ENCODE measurements at places on chromosomes 6 and 20.
A peak's percentile ranks its signal among the peaks of the same experiment; 100 is the strongest.

DNA sequence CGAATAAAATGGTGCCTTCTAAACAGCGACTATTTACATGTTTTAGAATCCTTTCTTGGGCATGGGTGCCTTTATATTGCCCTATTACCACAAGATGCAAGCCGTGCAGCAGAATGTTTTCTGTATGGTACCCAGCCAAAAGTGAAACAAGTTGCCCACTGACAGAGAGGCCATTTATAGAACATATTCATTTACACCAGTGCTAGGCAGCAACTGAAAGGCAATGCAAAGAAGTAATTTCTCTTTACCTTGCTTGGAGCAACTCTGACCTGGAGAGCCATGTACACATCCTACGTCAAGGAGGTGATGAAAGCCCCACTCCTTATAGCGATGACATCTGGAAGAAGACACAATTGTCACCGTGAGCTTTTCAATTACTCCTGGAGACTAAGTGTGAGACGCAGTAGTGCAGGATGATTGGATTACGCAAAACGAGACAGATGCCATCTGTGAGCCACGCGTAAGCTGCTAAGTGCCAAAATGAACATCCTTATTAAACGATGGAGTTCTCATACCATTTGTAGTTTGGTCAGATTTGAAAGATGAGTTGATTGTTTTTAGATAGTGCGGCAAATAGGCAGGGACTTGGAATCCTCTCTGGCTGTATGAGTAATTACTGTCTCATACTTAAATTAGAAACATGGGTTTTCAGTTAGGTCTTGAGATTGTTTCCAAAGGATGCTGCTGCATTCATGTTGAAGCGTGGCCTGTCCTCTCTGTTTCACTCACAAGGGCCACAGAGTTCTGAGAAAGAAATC lies at the start of gene TMEM244:
Gene TMEM244, minus strand, starts transcription at position 408 of the 758 bp plus-strand sequence. Its CDS starts 127 bp downstream, at position 281.
- DNase-seq: no peak

- peak; percentile 41 for DNase-seq
These were observed 25.0 kb downstream of the CYB5R4 start for GRCh38 chr6:83884523-83884922.

DNA sequence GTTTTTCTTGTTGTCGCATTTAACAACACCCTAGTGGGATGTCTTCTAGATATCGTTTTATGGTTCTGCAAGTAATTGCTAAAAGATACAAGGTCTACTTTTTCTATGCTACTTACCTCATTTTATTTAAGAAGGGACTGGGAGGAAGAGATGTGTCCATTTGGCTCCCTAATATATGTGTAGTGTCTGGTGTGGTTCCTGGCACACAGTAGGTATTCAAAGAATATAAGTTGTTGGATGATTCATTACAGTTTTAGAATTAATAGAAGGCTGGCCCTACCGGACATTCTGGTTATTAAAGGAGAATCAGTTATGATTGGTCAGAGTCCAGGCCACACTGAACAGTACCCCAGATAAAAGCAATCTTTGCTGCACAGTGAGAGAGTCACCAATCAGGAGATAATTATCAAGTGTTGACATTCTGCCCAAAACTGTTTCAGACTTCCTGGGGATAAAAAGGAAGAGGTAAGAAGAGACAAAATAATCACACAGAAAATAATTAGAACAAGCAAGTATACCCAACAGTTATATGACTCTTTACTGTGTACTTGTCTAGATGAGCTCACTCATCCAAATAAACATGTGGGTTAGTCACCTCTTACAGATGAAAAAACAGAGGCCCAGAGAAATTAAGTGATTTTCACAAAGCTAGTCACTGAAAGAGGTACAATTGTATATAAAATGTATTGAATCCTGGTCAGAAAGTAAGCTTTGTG lies 7.0 kb downstream of the TMEM244 start:
- no peak for DNase-seq

- no peak for DNase-seq
These were observed 41.0 kb downstream of the TMEM242 start for GRCh38 chr6:157282284-157282683.

GRCh38 chr20:16286601-16287000 lies 286.6 kb downstream of the KIF16B start:
- DNase-seq: no peak

GRCh38 chr20:9723501-9724202 lies 115.2 kb downstream of the PAK5 start:
- no peak for DNase-seq

- no peak for DNase-seq
These were observed 13.1 kb upstream of the ZSCAN9 start for GRCh38 chr6:28211840-28212509.

GRCh38 chr20:50585678-50586077 lies 75.5 kb downstream of the PTPN1 start:
- DNase-seq: no peak
